ENCODE measurements at places on chromosomes 7 and 10.

DNA sequence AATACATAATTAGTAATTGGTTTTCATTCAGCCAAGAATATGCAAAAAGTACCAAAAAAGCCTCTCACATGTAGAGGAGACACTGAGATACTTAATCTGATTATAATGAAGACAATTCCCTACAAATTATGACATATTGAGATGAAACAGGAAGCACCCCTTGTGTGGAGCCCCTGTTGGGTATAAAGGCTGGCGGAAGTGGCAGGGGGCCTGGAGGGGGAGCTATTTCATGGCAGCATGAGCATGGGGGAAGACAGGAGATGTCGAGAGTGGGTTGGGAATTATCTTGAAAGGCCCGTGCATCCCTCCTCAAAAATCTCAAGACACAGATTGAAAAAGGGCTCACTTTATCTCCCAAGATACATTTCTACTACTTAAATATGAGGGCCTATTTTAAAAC is 96.9 kb downstream of the PIP4K2A start:
- DNase-seq: no peak

DNA sequence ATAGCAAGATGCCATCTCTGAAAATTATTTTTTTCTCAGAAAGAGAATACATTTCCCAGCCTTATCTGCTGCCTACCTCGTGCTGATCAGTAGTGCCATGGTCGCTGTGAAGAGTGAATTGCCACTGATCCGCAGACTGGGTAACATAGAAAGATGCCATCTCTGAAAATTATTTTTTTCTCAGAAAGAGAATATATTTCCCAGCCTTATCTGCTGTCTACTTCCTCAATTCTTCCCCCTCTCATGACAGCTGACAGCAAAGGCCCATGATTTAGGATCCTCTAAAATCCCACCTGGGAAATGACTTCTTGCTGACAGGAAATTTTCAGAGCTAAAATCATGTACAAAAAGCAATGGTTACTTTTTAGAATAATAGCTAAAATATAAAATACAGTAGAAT is 92.5 kb upstream of the AHR start:
- DNase-seq: no peak

DNA sequence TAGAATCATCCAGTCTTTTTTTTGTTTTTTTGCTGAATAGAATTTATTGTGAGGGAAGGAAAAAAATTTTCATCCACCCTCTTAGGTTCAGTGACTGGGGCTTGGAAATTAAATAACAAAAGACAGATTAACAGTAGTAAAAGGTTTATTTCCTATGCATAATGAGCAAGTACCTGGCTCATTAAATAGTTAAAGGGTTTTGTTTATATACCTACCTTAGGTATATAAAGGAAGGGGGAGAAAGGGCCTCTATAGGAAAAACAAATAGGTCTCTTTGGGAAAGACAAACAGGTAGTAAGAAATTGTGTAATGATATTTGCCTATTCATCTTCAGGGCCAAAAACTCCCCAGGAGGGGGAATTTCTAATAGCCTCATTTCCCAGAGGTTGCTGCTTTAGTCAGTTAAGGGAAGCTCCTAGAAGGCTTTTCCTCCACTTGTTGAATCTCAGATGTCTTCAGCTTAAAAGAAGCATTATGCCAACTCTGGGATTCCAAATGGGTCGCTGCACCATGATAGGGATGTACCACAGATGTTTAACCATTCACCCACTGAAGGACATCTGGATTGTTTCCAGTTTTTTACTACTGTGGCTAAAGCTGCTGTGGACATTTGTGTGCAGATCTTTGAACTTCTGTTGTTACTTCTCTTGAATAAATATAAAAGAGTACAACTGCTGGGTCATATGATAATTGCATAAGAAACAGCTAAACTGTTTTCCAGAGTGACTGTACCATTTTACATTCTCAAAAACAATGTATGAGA is 11.3 kb downstream of the ACADSB start:
- no peak for DNase-seq

DNA sequence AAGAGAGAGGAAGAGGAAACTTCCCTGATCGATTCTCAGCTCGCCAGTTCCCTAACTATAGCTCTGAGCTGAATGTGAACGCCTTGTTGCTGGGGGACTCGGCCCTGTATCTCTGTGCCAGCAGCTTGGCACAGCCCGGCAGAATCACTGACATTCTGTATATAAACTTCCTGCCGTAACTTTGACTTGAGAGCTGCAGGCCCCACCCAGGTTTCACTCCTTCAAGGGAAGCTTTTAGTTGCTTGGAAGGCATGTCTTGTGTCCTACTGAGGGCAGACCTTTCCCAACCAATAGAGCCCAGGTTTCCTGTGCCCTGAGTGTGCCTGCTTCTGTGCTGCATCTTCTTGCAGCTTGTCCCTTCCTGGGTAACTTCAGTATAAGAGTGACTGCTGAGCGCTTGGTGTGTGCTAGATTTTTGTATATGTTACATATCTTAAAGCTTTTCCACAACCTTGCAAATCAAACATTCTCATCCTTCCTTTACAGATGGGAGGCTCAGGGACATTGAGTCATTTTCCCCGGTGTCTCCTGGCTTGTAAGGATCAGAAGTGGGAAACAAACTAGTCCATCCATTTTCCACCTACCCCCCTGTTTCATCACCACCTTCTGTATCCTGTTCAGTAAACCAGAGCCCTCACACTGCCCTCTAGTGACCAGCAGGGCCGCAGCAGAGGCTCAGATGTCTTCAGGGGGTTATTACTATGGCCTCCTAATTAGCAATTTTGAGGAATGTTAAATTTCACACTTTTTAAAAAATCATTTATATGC is 225.2 kb upstream of the PRSS58 start:
- DNase-seq: peak; percentile 29

DNA sequence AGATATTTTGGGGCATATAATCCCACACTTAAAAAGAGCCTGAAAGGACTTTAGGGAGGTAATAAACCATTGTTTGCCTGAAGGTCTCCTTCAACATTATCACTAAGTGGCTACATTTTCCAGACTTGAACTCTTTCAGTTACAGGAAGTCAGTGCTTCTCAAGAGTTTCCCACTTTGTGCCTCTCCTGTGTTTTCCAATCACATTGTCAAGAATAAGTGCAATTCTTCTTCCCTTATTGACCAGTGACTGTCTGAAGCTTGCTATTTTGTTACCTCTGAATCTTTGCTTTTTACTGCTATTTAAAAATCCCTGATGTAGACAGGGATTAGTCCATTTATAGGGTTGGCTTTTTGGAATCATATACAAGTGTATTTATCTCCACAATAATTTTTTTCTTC is 346.7 kb upstream of the ANKRD30A start:
- DNase-seq: no peak
